ENCODE measurements at places on chromosomes 2 and 18.

GRCh38 chr2:219177552-219178376 is at the start of gene RETREG2:
Gene RETREG2 (plus strand): TSS chr2:219178275. CDS start chr2:219178353, 78 bp downstream.
- peak; percentile 61 for DNase-seq

DNA sequence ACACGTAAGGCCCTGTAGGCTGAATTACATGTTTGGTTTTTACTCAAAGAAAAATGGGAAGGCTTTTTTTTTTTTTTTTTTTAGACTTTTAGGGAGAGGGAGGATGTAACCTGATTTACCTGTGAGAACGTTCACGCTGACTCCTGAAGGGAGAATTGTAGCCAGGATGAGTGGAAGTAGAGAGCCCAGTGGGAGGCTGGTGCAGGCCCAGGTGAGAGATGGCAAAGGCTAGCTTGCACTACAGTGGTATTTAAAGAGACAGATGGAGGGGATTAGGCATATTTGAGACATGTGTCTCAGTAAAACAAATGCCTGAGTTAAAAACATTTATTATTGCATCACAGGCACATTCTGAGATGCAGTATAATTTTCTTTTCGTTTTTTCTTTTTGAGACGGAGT is 107.9 kb downstream of the CCDC85A start:
- DNase-seq, result no peak

GRCh38 chr2:70367722-70368323 is 66.0 kb upstream of the FAM136A start:
- no peak for DNase-seq

GRCh38 chr2:231633241-231633976 is 40.7 kb downstream of the TEX44 start:
- no peak for DNase-seq

- peak; percentile 72 for DNase-seq
Measured at GRCh38 chr18:7038330-7038851, 79.2 kb downstream of the LAMA1 start.

GRCh38 chr18:9642799-9643462 is 28.6 kb upstream of the PPP4R1 start:
- DNase-seq, result no peak

- no peak for DNase-seq
Measured at GRCh38 chr2:237982039-237982725, 15.4 kb downstream of the UBE2F start.

Data from LNCaP clone FGC (cell line).